Calu3 (cell line): ENCODE measurements at places on chromosomes 1 and 21.

DNA sequence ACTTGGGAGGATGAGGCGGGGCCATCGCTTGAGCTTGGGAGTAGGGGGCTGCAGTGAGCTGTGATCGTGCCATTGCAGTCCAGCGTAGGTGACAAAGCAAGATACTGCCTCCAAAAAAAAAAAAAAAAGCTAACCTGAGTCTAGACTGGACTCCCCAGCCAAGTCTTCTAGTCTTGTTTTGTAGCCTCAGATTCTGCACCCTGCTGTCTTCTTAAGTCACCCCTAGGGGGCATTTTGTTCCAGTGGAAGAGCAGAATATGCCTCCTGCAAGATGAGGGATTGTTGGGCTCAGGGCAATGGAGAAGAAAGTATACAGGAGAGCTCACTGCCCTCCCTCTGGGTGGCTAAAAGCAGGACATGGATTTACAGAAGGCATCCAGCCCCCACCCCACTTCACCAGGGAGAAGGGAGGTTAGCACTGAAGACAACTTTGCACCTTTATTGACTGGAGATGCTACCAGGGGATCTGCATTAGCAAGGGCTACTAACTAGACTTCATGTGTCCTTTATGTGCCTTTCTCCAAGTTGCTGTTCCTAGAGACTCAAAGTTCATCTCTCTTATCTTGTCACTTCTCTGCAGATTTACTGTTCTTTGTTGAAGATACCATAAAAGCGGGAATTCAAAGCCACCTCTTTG is 15.3 kb upstream of the RNF187 start:
- DNase-seq: no peak

DNA sequence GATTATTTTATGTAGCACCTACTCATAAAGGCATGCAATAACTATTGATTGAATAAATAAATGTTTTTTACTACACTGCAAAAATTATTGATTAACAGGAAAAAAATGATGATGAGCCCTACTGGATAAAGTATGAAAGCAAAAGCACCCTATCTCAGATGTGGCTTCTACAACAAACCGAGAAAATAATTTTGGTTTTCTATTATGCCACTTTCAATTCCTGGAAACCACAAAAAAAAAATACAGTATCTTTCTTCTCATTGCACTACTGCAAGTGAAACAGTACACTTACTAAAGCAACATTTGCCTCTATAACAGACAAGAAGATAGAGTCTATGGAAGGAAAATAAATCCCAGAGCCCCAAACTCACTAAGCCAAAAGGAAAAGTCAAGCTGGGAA is 1882.4 kb downstream of the NCAM2 start:
- no peak for DNase-seq

GRCh38 chr1:5435414-5435813 is 556.8 kb downstream of the NPHP4 start:
- DNase-seq: no peak

DNA sequence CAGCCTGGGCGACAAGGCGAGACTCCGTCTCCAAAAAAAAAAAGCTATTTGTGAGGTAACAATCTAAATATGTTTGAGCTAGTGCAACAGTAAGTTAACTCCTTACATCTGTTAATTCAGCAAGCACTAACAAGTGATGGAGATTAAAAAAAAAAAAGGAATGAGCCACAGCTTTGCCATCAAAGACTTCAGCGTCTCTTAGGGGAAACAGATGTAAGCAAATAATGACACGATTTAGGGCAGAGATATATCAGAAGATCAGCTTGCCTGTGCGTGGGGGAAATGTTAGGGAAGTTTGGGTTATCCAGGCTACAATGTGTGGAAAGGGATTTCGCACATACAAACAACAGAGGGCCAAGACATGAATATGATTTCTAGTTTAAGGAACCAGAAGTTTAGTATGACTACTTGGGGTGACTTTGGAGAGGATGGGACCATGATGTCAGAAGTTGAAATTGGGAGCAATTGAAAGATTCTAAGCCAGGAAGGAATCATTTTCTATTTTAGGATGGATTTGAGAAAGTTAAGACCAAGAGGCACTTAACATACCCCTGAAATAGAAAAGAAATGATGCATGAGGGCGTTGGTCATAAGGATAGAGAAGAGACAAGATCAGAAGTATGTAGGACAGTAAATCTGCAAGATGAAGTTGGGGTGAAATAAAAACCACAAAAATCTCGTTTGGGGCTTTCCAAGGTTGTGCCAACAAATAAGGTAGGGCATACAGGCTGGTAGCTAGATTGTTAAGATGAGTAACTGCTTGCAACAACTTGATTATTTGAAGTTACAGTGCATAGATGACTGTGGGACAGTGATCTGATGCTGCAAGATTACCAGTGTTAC is 2.4 kb upstream of the BRWD1 start:
- DNase-seq: no peak

GRCh38 chr1:71885171-71885570 is 397.2 kb downstream of the NEGR1 start:
- no peak for DNase-seq

GRCh38 chr1:183721041-183721440 is 67.9 kb upstream of the APOBEC4 start:
- DNase-seq: no peak

GRCh38 chr1:36562181-36562685 is 79.5 kb upstream of the CSF3R start:
- DNase-seq: no peak

GRCh38 chr1:24294228-24294672 is 24.9 kb upstream of the GRHL3 start:
- no peak for DNase-seq

- no peak for DNase-seq
These were observed 7.5 kb upstream of the IGSF21 start for GRCh38 chr1:18100060-18100459.

DNA sequence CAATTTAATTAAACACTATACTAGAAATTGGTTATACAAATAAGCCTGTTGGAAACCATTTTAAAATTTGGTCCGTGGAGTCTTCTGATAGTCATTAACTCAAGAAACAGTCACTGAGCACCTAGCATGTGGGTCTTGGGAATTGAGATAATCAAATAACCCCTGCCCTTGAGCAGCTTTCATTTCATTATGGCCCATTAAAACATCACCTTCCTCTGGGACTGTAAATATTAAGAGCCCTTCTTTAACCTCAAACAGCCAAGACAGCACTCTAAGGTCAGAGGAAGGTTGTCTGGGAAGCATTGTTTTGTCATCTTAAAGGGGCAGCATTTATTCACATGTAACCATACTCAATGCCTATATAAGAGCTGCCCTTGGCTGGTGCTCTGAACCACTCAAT is 610.3 kb upstream of the USP24 start:
- DNase-seq: no peak

GRCh38 chr1:59692591-59692990 is 122.2 kb upstream of the HOOK1 start:
- DNase-seq: no peak

GRCh38 chr1:168088511-168089325 is 48.0 kb downstream of the GPR161 start:
- DNase-seq: no peak

DNA sequence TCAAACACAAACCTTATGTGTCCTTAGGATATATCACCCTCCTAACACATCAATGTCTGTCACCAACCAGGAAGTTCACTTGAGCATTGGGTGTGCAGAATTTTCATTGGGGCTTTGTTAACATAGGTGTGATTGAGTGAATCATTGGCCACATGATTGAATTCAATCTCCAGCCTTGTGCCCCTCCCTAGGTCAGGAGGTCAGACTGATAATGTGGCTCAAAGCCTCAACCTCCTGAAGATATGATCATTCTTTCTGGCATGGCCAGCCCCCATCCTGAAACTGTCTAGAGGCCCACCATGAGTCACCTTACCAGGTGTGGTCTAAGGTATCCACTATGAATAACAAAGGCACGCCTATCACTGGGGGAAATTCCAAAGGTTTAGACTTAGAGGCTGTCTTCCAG is 90.1 kb downstream of the PKN2 start:
- peak; percentile 95 for DNase-seq

DNA sequence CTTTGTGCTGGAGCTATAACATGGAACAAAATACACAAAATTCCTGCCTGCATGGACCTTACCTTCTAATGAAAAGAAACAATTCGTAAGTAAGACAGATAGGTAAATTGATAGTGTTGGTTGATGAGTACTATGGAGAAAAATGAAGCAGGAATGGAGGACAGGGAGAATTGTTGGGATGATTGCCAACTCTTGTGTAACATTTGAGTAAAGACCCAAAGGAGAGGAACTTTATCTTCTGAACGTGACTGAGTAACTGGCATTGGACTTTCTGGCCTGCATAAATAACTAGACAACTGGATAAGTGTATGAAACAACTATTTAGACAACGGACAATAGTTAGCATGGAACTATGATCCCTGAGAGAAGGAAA is 6.8 kb upstream of the EFCAB14 start:
- DNase-seq: no peak

- no peak for DNase-seq
These were observed 11.8 kb downstream of the AHCTF1 start for GRCh38 chr1:246919902-246920301.

DNA sequence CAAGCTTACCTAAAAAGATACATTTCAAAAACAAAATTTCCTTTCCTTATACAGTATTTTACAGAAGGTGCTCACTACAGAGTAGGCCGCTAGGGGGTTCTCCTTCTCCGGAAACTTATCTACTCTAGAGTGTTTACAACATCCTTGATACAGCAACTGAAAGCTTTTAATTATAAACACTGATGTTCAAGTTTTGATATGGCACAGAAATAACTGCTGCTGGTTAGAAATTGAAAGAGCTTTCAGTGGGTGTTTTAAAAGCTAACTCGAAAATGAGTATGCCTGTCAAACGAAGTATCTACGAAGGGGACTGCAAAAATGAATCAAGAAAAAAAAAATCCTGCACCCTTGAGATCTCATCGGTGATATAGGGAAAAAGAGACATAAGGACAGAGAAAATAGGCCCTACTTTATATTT is 1.0 kb downstream of the YOD1 start:
- peak; percentile 62 for DNase-seq

DNA sequence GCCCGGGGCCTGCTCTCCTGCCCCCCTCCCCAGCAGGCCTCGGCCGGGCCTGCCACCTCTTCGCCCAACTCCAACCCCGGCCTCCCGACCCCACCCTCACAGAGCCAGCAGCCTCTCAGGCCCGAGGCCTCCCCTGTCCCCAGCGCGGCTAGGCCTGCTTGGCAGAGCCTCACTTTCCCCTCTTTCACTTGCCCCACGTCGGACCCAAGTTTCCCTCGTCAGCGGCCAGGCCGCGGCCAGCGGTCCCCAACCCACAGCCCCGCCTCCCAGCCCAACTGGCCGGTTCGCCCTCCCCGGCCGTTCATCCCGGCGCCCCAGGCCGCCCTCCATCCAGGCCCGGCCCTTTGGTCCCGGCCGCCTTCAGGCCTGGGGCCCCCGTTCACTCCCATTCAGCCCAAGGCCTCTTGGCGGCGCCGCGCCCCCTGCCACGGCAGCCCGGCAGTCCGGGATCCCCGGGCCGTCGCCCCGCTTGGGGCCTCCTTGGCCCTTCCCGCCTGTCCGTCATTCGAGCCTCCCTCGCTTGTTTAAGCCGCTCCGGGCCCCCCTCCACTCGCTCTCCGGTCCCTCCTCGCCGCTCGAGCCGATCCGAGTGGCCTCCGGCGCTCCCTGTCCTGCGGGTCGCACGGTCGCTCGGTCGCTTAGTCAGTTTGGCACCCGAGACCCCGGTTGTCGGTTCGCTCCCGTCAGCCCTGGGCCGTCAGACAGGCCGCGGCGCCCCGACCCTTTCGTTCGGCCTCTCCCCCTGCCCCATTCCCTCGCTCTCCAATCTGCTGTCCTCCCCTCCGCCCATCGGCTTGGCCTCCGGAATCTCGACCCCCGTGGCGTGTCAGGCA is 1.4 kb downstream of the LRRC41 start:
- peak; percentile 69 for DNase-seq

DNA sequence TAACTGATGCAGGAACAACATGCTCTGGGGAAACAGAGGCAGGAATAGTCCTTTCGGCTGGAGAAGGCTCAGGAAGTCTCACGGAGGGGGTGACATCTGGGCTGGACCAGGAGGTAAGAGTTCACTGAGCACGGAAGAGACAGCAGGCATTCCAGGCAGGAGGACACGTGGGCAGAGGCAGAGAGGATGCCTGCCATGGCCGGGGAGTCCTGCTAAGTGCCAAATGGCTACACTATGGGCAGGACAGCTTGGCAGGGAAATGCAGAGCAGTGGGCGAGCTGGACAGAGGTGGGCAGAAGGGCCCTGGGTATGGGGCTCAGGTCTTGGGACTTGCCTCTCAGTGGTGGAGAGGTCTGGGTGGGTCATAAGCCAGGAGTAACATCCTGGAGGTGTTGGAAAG is 17.6 kb downstream of the ALDH4A1 start:
- DNase-seq: no peak

DNA sequence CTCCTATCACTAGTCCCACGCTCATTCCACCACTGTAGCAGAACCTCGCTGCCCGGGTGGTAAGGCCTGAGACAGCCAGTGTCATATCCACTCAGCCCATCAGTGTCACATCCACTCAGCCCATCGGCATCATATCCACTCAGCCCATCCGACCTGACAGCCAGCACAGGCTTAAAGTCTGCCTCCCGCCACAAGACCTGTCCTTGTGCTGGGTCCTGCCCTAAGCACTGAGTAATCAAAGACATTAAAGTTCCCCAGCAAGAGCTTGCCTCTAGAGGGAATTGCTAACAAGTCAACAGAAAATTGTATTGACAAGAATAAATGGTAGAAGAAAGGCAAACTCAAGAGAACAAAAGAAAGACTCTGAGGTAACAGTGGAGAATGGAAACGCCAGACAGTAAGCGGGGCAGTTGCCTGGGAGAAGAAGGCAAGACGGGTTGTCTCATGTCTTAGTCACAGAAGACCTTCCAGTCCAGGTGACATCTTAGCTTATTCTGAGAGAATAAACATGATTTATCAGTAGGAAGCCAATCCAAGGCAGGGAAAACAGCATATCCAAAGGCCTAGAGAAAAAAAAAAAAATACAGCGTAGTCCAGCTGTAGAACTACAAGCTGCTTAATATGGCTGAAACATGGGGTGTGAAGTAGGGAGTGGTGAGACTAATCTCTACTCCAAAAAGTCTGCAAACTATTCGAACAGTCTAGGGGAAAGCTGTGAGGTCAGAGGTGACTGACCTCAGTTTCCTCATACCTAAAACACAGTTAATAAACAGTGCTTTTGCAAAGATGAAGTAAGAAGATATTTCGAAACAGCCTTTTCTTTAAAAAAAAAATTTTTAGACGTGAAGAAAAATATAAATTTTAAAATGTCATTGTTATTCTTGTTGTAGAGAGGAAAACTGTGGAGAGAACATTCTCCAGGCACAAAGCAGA is 1.1 kb downstream of the ITLN1 start:
- no peak for DNase-seq

GRCh38 chr1:4407851-4408250 is 246.6 kb upstream of the AJAP1 start:
- DNase-seq: no peak
